CD4-positive, alpha-beta T cell (primary cell): ENCODE measurements at places on chromosomes 3 and 15.

- no peaks in the 10 kb centered on the region for H3K4me1 ChIP-seq
- no peaks in the 10 kb centered on the region for H3K36me3 ChIP-seq
- DNase-seq: no peak
- no peak overlapping the region for H3K4me3 ChIP-seq
- H3K27me3 ChIP-seq: no peaks in the 10 kb centered on the region
- H3K27ac ChIP-seq: no peak overlapping the region
Observed at GRCh38 chr15:95041297-95041696, 809.9 kb downstream of the MCTP2 start.

- H3K36me3 ChIP-seq: peaks cover 13% of the 10 kb centered on the region
- H3K27me3 ChIP-seq: no peaks in the 10 kb centered on the region
- H3K4me3 ChIP-seq: peak overlapping the region; percentile 3
- H3K4me1 ChIP-seq: peaks cover 76% of the 10 kb centered on the region
- H3K27ac ChIP-seq: no peak overlapping the region
- no peak for DNase-seq
Observed at GRCh38 chr15:60568301-60568742, 89.4 kb upstream of the ICE2 start.

DNA sequence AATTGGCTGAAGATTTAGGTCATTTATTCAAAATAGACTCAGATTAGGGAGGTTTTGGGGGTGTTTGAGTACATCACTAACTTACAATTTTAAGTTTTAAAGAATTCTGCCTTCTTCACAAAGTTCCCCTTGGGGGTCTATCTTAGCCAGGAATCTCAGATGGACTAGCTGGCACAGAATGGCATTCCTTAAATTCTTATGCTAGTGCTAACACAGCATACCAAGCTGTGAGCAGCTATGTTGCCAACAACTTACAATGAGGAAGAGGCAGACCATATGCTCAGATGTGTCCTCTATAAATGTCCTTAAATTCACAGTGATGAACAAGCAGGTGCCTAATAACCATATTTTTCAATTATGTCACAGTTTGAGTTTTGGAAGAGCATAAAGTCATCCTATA is 60.9 kb upstream of the NPHP3 start:
- H3K4me1 ChIP-seq: no peaks in the 10 kb centered on the region
- H3K36me3 ChIP-seq: no peaks in the 10 kb centered on the region
- no peaks in the 10 kb centered on the region for H3K27me3 ChIP-seq
- no peak for DNase-seq

DNA sequence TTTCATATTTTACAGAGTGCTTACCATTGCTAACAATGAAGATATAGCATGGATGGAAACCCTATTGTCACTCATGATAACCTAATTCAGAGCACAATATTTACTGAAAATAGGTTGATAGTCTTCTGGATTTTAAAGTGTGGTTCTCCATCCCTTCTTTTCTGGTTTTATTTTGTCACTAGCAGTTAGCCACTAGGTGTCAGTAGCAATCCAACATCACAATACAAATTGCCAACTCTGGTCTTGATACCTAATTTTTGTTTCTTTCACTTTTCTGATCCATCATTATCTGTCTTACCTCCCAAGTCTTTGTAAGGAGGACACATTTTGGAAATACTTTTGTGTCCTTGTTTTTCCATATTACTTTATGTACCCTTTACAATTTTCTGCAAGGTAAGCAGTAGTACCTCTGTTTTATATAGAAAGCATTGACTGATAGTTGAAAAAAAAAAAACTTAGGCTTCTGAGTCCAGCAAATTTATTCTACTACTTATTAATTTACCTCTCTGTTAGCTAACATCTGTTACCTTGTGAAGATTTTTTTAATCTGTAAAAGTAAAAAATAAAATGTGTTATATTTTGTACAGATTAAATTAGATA is 28.3 kb upstream of the CRYBG3 start:
- H3K36me3 ChIP-seq: no peaks in the 10 kb centered on the region
- peak; percentile 72 for DNase-seq
- H3K27me3 ChIP-seq: no peaks in the 10 kb centered on the region
- H3K27ac ChIP-seq: no peak overlapping the region

- peaks cover 16% of the 10 kb centered on the region for H3K27me3 ChIP-seq
- H3K27ac ChIP-seq: no peak overlapping the region
- no peak for DNase-seq
- H3K4me3 ChIP-seq: no peak overlapping the region
- H3K4me1 ChIP-seq: peaks cover 12% of the 10 kb centered on the region
Observed at GRCh38 chr3:184523825-184524615, 37.6 kb upstream of the EPHB3 start.

DNA sequence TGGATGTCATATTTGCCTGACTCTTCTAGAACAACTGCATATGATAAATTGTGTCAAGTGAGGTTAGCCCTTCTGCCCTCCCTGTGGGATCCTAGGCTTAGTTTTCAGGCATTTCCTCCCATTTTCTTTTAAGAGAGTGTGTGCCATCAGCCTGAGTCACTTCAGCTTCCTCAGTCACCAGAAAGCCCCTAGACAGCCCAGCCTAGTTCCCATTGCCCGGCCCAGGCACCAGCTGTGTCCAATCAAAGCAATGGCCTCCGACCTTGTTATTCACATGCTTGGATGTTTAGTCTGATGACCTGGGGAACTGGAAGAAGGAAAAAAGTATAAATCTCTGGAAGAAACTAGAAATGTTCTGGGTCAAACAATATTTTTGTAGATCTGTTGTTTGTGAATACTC is 221.9 kb upstream of the LRIG1 start:
- H3K36me3 ChIP-seq: no peaks in the 10 kb centered on the region
- H3K4me1 ChIP-seq: no peaks in the 10 kb centered on the region
- no peak overlapping the region for H3K4me3 ChIP-seq
- no peaks in the 10 kb centered on the region for H3K27me3 ChIP-seq
- no peak overlapping the region for H3K27ac ChIP-seq
- no peak for DNase-seq

DNA sequence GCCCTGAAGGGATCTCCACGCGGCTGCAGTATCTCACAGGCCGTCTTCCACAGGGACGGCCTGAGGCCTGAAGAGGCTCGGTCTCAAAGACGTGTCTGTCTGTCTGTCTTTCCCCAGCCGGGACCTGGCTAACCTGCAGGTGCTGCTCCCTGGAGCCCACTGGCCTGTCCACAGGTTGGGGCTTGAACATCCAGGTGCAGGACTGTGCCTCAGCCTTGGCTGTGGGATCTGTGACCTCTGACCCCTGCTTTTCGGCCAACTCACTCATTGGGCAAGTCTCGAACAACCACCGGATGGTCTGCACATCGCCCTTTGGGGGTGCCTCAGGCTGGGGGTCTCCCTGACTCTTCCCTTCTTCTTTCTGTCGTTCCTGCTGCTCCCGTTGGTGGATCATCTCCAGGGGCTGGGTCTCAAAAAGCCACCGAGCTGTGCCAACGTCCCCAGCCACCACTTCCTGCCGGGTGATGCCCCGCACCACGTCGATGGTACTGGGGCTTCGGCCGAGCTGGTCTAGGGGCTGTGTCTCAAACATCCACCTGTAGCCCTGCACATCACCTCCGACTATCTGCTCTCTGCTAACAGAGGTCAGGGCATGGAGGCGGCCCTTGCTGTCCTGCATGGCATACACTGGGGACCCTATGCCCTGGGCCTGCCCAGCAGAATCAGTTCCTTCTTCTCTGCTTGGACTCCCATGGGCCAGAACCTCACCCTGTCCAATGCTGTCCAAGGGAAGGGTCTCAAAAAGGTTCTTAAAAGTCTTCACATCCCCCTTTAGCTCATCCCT is 4.8 kb downstream of the XIRP1 start:
- H3K27me3 ChIP-seq: no peaks in the 10 kb centered on the region
- H3K4me3 ChIP-seq: no peak overlapping the region
- DNase-seq: no peak
- no peaks in the 10 kb centered on the region for H3K36me3 ChIP-seq

DNA sequence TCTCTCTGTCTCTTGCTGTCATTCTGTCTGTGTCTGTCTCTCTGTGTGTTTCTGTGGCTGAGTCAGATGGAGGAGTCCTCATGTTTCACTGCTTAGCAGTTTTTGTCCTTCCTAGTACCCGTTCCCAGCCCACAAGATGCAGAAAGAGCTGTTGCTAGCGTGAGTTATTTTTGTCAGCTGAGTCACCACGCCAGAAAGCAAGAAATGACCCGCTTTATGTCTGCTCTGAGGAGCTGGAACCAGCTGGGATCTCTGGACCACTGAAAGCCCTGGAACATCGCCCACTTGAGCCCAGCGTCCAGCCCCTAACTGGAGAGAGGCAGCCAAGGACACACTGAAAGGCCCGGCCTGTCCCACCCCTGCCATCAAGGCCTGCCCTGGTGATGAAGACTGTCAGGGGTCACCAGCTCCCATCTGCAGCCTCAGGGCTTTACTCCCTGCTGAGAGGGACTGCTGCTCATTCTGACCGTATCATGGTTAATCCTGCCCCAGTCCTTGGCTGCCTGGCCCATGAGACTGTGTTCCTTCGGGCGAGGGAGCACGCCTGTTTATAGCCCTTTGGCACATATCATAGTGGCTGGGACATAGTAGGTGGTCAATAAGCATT is 101.7 kb upstream of the TPM1 start:
- no peak overlapping the region for H3K4me3 ChIP-seq
- no peak for DNase-seq
- H3K4me1 ChIP-seq: no peaks in the 10 kb centered on the region
- no peak overlapping the region for H3K27ac ChIP-seq

DNA sequence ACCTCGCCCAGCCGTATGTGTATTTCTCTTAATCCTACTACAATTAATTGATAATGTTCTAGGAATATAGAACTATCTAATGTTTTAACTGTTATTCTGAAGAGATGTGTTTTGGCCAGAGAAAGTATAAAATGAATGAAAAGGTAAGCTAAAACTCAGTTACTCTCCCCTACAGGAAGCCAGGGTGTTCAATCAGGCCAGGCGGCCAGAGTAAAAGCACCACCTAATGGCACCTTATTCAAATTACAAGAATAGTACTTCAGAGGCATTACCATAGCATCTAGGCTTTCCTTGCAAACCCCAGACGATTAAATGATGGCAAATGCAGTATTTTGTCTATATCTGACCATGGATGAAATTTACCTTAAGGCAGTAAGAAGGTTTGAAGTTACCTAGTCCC is 10.4 kb downstream of the SLC12A8 start:
- no peak for DNase-seq
- H3K27ac ChIP-seq: no peak overlapping the region
- H3K27me3 ChIP-seq: no peaks in the 10 kb centered on the region
- no peaks in the 10 kb centered on the region for H3K4me1 ChIP-seq
- no peak overlapping the region for H3K4me3 ChIP-seq

DNA sequence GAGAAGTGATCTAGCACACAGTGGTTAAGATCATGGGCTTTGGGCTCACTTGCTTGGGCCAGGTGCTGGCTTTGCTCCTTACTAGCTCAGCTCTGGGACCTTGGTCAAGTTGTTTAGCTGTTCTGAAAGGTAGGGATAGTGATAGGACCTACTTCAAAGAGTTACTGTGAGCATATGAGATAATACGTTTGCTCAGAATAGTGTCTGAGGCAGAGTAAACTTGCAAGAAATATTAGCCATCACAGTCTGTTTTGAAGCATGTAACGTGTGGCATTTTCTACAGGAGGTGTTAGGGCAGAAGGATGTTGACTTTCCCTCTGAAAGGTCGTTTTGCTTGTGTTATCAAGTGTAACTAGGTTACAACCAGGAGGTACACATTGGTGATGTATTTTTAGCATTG is 34.5 kb upstream of the NFKBIZ start:
- peaks cover 14% of the 10 kb centered on the region for H3K36me3 ChIP-seq
- H3K4me3 ChIP-seq: no peak overlapping the region
- no peaks in the 10 kb centered on the region for H3K27me3 ChIP-seq
- DNase-seq: no peak

GRCh38 chr3:108090701-108091497 is at the start of gene CD47:
Gene CD47 (minus strand): TSS chr3:108091031. CDS start chr3:108090908, 123 bp downstream.
- peak; percentile 94 for DNase-seq
- H3K4me1 ChIP-seq: peaks cover 35% of the 10 kb centered on the region
- H3K27ac ChIP-seq: peak within 1 kb of the TSS; percentile 98

DNA sequence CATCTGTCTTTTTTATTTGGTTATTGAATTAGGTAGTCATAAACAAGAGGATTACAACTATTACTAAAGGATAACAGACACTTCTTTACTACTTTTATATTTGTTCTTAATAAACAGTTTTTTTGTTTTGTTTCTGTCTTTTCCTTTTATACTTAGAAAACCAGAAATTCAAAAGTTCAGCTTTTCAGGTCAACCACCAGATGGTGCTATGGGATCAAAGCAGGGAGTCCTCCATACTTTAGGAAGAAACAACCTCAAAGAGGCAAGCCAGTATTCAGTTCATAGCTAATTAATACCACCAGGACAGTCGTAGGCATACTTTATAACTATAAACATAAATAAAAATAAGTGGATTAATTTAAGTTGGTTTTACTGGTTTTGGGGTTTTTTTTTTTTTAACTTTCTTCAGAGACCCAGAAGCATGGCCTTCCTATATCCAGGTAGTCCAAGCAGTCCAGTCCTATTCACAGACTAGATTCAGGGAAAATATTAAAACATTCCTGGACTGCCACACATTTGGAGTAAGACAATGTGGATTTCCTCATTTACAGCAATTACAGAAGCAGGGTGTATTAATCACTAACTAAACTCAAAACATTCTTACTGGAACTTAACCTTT is 16.0 kb upstream of the EID1 start:
- H3K27ac ChIP-seq: no peak overlapping the region
- no peak overlapping the region for H3K4me3 ChIP-seq
- DNase-seq: no peak
- H3K36me3 ChIP-seq: no peaks in the 10 kb centered on the region
- no peaks in the 10 kb centered on the region for H3K4me1 ChIP-seq
- no peaks in the 10 kb centered on the region for H3K27me3 ChIP-seq

DNA sequence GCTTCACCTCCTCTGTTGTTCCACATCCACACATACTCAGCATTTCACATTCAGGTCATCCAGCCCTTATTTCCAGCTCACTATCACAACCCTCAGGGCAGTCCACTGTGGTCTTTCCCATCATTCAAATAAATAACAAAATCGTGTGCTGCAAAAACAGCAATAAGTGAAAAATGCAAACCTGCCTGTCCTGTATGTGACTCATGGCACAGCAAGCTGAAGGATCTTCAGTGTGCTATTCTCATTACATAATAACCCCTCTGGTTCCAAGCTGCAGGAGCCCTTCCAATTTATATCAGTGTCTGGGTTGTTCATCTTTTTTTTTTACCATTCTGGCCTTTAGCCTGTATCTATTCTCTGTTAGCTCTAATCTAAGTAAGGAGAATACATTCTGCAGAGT is 185.3 kb upstream of the UBE2E2 start:
- no peak overlapping the region for H3K4me3 ChIP-seq
- no peak for DNase-seq
- no peaks in the 10 kb centered on the region for H3K36me3 ChIP-seq
- H3K27me3 ChIP-seq: no peaks in the 10 kb centered on the region

- H3K36me3 ChIP-seq: peaks cover 2% of the 10 kb centered on the region
- no peak overlapping the region for H3K27ac ChIP-seq
Observed at GRCh38 chr3:180619723-180620122, 17.8 kb downstream of the TTC14 start.

GRCh38 chr15:92409006-92409405 is 15.3 kb downstream of the ST8SIA2 start:
- no peak overlapping the region for H3K4me3 ChIP-seq
- no peaks in the 10 kb centered on the region for H3K4me1 ChIP-seq
- peaks cover 4% of the 10 kb centered on the region for H3K27me3 ChIP-seq
- no peaks in the 10 kb centered on the region for H3K36me3 ChIP-seq
- H3K27ac ChIP-seq: no peak overlapping the region
- DNase-seq: no peak

GRCh38 chr3:143770391-143770790 is 77.9 kb downstream of the SLC9A9 start:
- H3K27me3 ChIP-seq: no peaks in the 10 kb centered on the region
- no peaks in the 10 kb centered on the region for H3K36me3 ChIP-seq
- no peaks in the 10 kb centered on the region for H3K4me1 ChIP-seq
- no peak overlapping the region for H3K4me3 ChIP-seq

- H3K4me1 ChIP-seq: no peaks in the 10 kb centered on the region
- H3K4me3 ChIP-seq: no peak overlapping the region
- H3K36me3 ChIP-seq: no peaks in the 10 kb centered on the region
- peak; percentile 4 for DNase-seq
- H3K27me3 ChIP-seq: no peaks in the 10 kb centered on the region
- H3K27ac ChIP-seq: no peak overlapping the region
Observed at GRCh38 chr3:136543385-136543784, 208.8 kb downstream of the STAG1 start.
